ENCODE measurements at places on chromosomes 7 and 10. TPM values are rescaled to one million over a fixed set of nuclear protein-coding genes. Genes with fewer than 3 reads are reported as not detected.

DNA sequence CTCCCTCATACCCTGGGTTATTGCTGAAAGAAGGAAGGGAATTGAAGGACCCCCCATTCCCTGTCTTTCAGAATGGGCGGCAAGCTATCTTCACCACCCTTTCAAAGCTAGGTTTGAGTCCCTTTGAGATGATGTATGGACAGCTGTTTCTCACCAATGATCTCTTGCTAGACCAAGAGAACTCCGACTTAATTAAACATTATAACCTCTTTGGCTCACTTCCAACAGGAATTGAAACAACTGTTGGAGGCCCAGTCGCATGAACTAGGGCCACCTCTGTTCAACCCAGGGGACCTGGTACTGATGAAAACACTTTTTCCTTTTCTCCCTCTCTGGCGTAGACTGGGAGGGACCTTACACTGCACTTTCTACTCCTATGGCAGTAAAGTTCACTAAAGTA, 110.6 kb downstream of the ITGB8 start:
- DNase-seq = no peak
- H3K27me3 ChIP-seq = no peaks in the 10 kb centered on the region
- no peaks in the 10 kb centered on the region for H3K36me3 ChIP-seq
- no peak overlapping the region for H3K27ac ChIP-seq
- no peaks in the 10 kb centered on the region for H3K4me1 ChIP-seq

- H3K4me1 ChIP-seq = peaks cover 44% of the 10 kb centered on the region
- H3K27me3 ChIP-seq = no peaks in the 10 kb centered on the region
- peaks cover 45% of the 10 kb centered on the region for H3K36me3 ChIP-seq
- no peak overlapping the region for H3K27ac ChIP-seq
Measured at GRCh38 chr7:76326646-76327233, 24.3 kb downstream of the HSPB1 start.

GRCh38 chr7:150340024-150340749, 1.2 kb downstream of the RARRES2 start:
- H3K36me3 ChIP-seq = peaks cover 24% of the 10 kb centered on the region
- no peak for DNase-seq
- peak overlapping the region; percentile 86 for H3K27ac ChIP-seq

GRCh38 chr7:24971333-24972165, 8.4 kb downstream of the OSBPL3 start:
- no peaks in the 10 kb centered on the region for H3K36me3 ChIP-seq
- no peaks in the 10 kb centered on the region for H3K4me1 ChIP-seq
- no peak overlapping the region for H3K4me3 ChIP-seq
- no peaks in the 10 kb centered on the region for H3K27me3 ChIP-seq

DNA sequence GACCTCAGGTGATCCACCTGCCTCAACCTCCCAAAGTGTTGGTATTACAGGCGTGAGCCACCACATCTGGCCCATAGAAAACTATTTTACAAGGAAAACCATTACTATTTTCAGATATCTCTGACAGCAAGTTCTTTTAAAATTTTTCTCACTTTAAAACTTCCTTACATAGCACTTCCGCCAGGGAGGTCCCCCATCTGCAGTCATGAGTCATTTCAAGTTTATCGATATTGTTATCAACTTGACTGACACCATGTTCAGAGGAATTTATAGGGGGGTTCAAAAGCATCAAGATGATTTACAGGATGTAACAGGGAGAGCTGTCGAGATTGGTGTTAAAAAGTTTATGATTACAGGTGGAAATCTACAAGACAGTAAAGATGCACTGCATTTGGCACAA, 88.8 kb downstream of the NRBF2 start:
- no peaks in the 10 kb centered on the region for H3K27me3 ChIP-seq
- no peak overlapping the region for H3K4me3 ChIP-seq
- H3K27ac ChIP-seq = no peak overlapping the region
- no peaks in the 10 kb centered on the region for H3K36me3 ChIP-seq
- DNase-seq = no peak

The BTBD16 gene
- total RNA-seq = 0.36 TPM

GRCh38 chr7:137986252-137987017, 15.5 kb downstream of the CREB3L2 start:
- DNase-seq = peak; percentile 86
- H3K27me3 ChIP-seq = no peaks in the 10 kb centered on the region
- H3K4me1 ChIP-seq = peaks cover 61% of the 10 kb centered on the region
- H3K27ac ChIP-seq = peak overlapping the region; percentile 91
- no peak overlapping the region for H3K4me3 ChIP-seq
- no peaks in the 10 kb centered on the region for H3K36me3 ChIP-seq

- H3K27me3 ChIP-seq = no peaks in the 10 kb centered on the region
- H3K4me1 ChIP-seq = peaks cover 63% of the 10 kb centered on the region
- peak overlapping the region; percentile 80 for H3K27ac ChIP-seq
- H3K36me3 ChIP-seq = peaks cover 4% of the 10 kb centered on the region
Measured at GRCh38 chr10:61942604-61943461, 41.3 kb downstream of the ARID5B start.

DNA sequence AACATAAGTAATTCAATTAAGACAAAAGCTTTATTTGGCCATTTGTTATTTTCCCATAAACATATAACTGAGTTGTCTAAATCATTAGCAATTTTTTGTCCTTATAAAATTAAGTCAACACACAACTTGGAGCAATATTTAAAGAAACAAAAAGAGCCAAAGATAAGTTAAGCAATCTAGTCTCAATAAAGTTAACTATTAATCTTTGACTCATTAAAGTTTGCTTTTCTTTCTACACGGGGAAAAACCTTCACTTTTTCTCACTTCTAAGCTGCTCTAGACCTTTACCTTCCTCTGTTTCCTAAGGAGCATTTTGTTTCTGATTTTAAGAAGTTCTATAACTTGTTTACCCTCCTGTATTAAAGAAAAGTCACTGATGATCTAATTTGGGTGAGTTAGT, 867.1 kb upstream of the PHF14 start:
- no peaks in the 10 kb centered on the region for H3K27me3 ChIP-seq
- no peak for DNase-seq
- no peak overlapping the region for H3K27ac ChIP-seq
- H3K36me3 ChIP-seq = no peaks in the 10 kb centered on the region

- no peaks in the 10 kb centered on the region for H3K27me3 ChIP-seq
- no peak overlapping the region for H3K4me3 ChIP-seq
- H3K36me3 ChIP-seq = no peaks in the 10 kb centered on the region
Measured at GRCh38 chr10:124179308-124180043, 86.1 kb upstream of the CHST15 start.

The HEPACAM2 gene
- total RNA-seq = 0.23 TPM

The LIPK gene
- total RNA-seq = not detected

The ITPRID1 gene
- not detected for total RNA-seq

GRCh38 chr10:58026036-58026435, 241.7 kb downstream of the IPMK start:
- no peak for DNase-seq
- H3K4me1 ChIP-seq = peaks cover 11% of the 10 kb centered on the region
- no peaks in the 10 kb centered on the region for H3K27me3 ChIP-seq

The LDB3 gene
- 0.29 TPM for total RNA-seq

DNA sequence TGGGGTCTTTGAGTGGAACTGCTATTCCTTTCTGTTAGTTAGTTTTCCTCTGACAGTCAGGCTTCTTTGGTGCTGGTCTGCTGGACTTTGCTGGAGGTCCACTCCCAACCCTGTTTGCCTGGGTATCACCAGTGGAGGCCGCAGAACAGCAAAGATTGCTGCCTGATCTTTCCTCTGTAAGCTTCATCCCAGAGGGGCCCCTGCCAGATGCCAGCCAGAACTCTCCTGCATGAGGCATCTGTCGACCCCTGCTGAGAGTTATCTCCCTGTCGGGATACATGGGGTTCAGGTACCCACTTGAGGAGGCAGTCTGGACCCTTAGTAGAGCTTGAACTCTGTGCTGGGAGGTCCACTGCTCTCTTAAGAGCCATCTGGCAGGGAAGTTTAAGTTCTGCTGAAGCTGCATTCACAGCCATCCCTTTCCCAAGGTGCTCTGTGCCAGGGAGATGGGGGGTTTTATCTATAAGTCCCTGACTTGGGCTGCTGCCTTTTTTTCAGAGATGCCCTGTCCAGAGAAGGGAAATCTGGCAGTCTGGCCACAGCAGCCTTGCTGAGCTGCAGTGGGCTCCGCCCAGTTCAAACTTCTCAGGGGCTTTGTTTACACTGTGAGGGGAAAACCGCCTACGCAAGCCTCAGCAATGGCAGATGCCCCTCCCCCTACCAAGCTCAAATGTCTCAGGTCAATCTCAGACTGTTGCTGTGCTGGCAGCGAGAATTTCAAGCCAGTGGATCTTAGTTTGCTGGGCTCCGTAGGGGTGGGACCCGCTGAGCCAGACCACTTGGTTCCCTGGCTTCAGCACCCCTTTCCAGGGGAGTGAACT, 89.7 kb upstream of the CDK6 start:
- no peaks in the 10 kb centered on the region for H3K27me3 ChIP-seq
- no peak overlapping the region for H3K4me3 ChIP-seq
- H3K36me3 ChIP-seq = no peaks in the 10 kb centered on the region
- H3K27ac ChIP-seq = no peak overlapping the region
- no peak for DNase-seq

DNA sequence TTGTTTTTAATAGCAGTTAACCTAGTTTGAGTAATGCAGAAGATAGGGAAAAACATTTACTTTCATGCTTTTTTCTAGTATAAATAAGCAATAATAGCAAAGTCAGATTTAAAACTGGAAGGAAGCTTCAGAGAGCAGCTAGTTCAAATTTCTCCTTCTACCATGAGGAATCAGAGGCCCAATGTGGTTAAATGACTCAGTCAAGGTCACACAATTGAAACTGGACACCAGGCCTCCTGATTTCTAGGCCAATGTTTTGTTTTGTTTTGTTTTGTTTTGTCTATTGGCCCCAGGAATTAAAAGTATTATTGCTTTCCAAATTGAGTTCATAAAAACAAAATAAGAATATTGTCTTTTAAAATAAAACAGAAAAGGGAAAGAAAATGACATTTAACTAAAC, 122.3 kb downstream of the TRIL start:
- no peak overlapping the region for H3K27ac ChIP-seq
- H3K27me3 ChIP-seq = peaks cover 8% of the 10 kb centered on the region
- no peaks in the 10 kb centered on the region for H3K4me1 ChIP-seq
- no peak overlapping the region for H3K4me3 ChIP-seq
- H3K36me3 ChIP-seq = no peaks in the 10 kb centered on the region

The CYP26A1 gene
- not detected for total RNA-seq

- no peak overlapping the region for H3K27ac ChIP-seq
- no peak overlapping the region for H3K4me3 ChIP-seq
- no peaks in the 10 kb centered on the region for H3K4me1 ChIP-seq
- no peaks in the 10 kb centered on the region for H3K36me3 ChIP-seq
Measured at GRCh38 chr10:131269776-131270460, 41.6 kb downstream of the TCERG1L start.

- H3K27ac ChIP-seq = no peak overlapping the region
- H3K36me3 ChIP-seq = no peaks in the 10 kb centered on the region
- H3K4me1 ChIP-seq = no peaks in the 10 kb centered on the region
- peak; percentile 25 for DNase-seq
Measured at GRCh38 chr10:52951824-52952223, 179.2 kb upstream of the MBL2 start.

The RSPH10B gene
- total RNA-seq = not detected

DNA sequence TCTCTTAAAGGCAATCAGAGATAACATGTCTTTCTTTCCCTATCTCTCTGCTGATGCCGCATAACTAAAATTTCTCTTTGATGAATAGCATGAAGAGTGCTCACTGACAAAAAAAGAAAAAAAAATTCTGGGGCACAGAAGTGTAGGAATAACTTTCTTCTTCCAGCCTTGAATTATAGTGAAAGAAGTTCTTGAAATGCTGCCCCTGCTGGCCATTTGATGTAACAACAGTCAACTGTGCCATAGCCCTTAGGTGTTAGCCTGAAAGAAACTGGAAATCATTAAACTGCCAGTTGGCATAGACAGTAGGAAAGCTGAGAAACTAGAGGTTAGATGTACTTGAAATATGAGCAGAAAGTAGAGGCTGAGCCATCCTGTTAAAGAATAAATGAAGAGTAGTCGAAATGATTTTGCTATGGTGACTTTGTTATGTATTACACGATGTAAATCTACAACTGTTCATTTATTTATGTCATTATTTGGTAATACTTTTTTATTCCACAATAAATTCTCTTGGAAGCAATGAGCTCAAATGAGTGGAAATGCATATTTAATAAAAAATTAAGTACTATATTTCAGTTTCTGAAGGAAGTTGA, 48.3 kb upstream of the FAM171A1 start:
- no peak overlapping the region for H3K4me3 ChIP-seq
- H3K4me1 ChIP-seq = no peaks in the 10 kb centered on the region
- H3K27me3 ChIP-seq = no peaks in the 10 kb centered on the region
- no peaks in the 10 kb centered on the region for H3K36me3 ChIP-seq
- DNase-seq = no peak
